ENCODE measurements at places on chromosomes 2 and 18.

DNA sequence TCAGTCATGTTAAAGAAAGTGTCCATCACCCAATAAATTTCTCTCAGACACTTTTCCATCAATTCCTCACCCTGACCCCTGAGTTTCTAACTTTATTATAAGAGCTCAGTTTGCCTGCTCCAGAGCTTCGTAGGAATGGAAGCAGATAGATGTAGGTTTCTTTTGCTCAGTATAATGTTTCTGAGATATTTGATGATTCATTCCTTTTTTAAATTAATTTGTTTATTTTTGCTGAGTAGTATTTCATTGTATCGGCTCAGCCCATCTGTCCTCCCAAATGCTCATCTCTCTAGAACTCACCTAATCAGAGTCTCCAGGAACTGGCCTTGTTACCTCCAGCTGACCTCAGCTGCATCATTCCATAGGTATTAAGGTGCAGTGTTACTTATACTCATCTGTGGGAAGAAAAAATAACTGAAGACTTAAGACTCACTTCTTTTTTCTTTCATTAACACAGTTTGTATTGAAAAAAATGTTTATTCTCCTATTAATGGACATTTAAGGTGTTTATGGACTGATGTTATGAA lies 11.9 kb upstream of the BCL2L11 start:
- DNase-seq = no peak

- DNase-seq = no peak
Measured at GRCh38 chr2:75606761-75607399, 39.7 kb upstream of the MRPL19 start.

DNA sequence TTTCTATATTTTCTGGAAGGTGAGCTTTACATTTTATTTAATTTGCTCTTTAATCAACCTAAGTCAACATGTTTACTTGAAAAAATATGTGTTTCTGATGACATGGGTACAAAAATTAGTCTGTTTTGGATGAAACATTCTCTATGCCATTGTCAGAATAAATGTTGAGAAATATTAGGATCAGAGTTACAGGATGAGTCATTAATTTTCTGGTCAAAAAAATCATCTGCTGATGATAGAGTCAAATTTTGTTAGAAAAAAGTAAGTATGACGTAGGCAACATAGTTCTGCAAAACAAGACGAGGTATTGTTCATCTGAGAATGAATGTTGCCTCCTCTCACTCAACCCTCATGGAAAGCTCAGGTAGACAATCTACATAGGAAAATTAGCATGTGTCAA lies 107.6 kb upstream of the CAVIN2 start:
- DNase-seq = no peak

DNA sequence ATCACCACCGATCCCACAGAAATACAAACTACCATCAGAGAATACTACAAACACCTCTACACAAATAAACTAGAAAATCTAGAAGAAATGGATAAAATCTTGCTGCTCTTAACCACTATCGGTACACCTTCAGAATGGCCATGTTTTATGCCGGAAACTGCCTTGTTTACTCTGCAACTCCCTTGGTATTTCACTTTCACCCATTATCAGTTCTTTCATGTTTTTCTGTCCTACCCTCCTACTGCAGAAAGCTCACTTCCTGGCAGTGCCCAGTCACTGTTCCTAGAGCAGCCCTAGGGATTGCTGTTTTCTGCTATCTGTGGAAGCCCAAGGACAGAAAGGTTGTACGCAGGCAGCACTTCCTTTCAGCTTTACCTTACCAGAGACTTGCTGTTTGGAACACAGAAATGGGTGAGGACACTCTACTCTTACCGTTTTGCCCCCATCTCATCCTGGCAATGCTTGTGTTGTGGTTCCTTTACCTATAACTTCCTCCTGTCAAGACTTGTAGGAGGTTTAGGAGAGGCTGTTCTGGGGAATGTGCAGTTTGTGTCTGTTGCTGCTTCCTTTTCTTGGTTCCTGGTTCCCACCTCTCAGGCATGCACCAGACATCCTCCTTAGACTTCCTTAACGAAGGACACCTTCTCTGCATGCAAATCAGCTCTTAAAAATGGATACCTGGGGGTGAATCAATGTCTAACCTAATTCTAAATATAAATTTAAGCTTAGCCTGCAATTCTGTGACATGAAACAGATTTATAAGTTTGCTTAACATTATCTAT lies 394.4 kb downstream of the SPAG16 start:
- DNase-seq = no peak

DNA sequence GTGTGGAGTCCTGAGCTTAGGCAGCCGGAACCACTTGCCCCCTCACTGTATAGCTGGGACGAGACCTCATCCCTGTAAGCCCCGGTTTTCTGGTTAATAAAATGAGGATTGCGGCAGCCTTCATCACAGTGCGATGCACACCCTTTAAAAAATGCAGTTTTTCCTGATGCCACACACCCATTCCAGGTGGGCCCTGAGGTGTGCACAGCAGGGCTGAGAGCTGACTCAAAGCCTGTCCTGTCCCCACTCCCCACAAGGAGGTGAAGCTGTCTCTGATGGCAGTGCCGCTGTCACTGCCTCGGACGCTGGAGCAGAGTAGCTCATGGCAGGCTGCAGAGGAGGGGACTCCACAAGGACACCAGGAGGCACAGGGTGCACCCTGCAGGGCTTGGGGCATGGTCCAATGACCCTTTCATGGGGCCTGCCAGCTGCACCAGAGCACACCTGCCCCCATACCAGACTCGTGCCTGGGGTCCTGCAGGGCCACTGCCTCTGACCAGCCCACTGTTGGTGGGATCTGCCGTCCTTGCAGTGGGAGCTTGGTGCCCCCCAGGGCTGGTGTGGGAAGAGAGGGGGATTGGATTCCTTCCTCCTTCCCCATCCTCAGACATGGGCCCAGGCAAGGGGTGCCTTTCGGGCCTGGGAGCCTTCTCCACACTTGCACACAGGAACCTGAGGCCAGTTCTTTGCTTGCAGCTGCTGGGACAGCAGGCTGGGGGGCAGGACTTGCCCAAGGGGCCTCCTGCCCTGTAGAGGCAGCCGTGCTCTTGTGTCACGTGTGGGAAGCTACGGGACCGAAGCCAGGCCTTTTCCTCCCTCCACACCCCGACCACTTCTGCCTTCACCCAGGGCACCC lies 22.8 kb downstream of the GPC1 start:
- DNase-seq = no peak

GRCh38 chr2:74645344-74645743 lies 2.8 kb downstream of the M1AP start:
- DNase-seq = no peak

GRCh38 chr2:39723946-39724827 lies 54.9 kb downstream of the THUMPD2 start:
- no peak for DNase-seq

DNA sequence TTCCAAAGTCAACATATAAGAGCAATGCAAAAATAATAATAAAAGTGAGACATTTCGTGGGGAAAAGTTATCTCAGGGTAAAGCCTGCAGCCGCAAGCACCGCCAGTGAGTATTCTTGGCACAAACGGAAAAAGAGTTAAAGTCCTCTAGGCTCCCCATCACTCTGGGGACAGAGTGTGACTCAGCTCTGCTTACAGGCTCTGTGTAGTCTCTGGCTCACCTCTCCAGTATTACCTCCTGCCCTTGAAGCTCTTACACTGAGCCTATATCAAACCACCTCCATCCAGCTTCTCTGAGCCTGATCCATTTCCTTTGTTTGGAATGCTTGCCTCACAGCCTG lies 55.5 kb downstream of the MTHFD2 start:
- no peak for DNase-seq

- no peak for DNase-seq
Measured at GRCh38 chr18:75639472-75639831, 211.9 kb upstream of the SMIM21 start.

DNA sequence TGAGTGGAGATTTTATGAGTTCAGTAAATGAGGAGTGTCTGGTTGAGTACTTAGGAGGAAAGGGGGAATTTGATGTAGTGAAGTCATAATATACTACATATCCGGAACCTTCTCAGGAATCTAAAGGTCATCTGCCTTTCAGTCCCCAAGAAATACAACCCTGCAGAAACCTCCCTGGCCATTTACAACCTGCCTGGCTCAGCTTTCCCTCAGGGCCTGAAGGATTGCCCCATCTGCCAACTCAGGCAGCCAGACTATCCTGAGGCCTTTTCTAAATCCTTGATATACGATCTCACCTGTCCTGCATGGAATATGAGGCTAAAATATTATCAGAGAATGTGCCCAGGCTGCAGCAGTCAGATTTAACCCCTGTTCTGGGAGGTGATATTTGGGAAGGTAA lies 165.4 kb upstream of the SPOPL start:
- no peak for DNase-seq
